ENCODE measurements at places on chromosomes 12 and 14.
A peak's percentile ranks its signal among the peaks of the same experiment; 100 is the strongest.

GRCh38 chr12:47832263-47832933 lies 12.7 kb upstream of the HDAC7 start:
- peak; percentile 43 for DNase-seq

DNA sequence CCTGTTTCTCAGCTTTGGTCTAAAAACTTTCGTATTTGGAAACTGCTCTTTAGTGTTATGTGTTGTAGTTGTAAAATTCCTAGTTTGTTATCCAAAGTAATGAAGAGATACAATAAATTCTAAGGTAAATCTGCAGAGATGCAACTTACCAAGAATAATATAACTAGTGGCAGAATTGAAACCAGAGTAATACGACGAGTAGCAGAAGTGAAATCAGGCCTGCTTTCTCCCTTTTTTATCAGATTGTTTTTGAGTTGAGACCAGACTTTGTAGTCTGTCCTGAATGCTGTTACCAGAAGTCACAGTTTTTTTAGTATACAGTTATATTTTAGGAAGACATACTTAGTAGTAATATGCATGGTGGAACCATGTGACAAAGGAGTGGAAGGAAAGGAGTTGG lies 12.5 kb downstream of the PAPOLA start:
- no peak for DNase-seq

DNA sequence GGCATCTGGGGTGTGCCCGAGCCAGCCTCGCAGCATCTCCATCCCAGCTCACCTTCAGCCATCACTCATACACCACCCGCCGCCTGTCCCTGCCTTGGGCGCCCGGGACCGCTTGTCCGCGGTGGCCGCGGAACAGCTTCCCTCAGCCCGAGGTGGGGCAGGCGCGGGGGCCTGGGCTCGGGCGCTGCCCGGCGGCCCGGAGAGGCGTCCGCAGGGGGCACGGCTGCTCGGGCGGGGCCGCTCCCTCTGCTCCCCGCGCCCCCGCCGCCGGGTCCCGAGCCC lies 430 bp downstream of the SLC41A2 start:
- DNase-seq: no peak

DNA sequence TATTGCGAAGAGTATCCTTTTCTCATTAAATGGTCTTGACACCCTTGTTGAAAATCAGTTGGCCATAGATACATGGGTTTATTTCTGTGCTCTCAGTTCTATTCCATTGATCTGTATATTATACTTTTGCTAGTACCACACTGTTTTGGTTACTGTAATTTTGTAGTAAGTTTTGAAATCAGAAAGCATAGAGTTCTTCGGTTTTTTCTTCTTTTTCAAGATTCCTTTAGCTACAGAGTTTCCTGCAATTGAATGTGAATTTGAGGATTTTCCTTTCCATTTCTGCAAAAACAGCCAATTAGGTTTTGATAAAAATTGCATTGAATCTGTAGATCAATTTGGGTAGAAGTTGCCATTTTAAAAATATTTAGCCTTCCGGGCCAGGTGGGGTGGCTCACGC lies 60.2 kb downstream of the ARHGAP5 start:
- DNase-seq: no peak

GRCh38 chr14:88348546-88348945 lies 25.5 kb upstream of the KCNK10 start:
- DNase-seq: no peak

- DNase-seq: no peak
These were observed 15.5 kb downstream of the B4GALNT3 start for GRCh38 chr12:475286-475685.

GRCh38 chr12:47202176-47202575 lies 122.4 kb upstream of the AMIGO2 start:
- no peak for DNase-seq

- no peak for DNase-seq
These were observed 6.4 kb downstream of the GOLGA5 start for GRCh38 chr14:92800525-92800924.

DNA sequence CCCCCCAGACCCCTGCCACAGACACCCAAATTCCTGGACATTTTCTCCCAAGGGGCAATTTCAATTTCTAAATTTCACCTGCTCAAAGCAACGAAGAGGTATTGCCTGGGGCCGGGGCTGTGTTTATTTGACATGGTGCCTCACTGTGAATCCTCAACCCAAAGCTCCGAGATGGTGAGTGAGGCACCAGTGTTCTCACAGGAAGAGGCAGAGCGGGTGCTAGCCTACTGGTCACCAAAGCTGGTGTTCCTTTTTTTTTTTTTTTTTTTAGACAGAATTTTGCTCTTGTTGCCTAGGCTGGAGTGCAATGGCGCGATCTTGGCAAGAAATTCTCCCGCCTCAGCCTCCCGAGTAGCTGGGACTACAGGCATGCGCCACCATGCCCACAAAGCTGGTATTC lies 14.8 kb upstream of the SH2B3 start:
- no peak for DNase-seq

- DNase-seq: no peak
These were observed 355.5 kb downstream of the BCL11B start for GRCh38 chr14:98916476-98916875.

DNA sequence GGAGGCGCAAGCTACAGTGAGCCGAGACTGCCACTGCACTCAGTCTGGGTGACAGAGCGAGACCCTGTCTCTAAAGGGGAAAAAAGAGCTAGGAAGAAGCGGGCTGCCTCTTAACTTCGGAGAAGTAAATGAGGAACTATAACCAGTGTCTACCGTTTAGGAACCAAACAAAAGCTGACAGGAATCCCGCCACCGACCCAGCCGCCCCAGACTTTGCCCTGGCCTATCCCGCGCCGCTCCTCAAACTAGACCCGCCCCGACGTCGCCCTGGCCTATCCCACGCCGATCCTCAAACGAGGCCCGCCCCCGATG lies 568 bp upstream of the SIVA1 start:
- DNase-seq: no peak

- no peak for DNase-seq
These were observed 113.8 kb upstream of the G2E3 start for GRCh38 chr14:30445011-30445793.

DNA sequence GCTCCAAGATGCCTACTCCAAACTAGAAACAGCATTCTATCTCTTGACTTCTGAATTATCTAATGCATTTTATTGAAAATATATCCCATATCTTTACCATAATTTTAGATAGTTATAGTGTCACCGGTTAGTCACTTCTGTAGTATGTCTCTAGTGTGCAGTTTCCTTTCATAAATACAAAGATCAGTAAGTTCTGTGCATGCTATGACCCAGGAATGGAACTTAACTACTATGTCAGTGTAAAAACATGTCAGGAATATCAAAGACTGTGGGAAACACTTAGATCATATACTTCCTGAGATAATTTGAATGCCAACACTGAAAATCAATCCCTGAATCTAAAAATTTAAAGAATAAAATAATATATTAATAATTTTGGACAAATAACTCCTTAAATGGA lies 237.6 kb downstream of the ATXN7L3B start:
- DNase-seq: no peak

- no peak for DNase-seq
These were observed 191.6 kb upstream of the SLC16A7 start for GRCh38 chr12:59404109-59404650.

DNA sequence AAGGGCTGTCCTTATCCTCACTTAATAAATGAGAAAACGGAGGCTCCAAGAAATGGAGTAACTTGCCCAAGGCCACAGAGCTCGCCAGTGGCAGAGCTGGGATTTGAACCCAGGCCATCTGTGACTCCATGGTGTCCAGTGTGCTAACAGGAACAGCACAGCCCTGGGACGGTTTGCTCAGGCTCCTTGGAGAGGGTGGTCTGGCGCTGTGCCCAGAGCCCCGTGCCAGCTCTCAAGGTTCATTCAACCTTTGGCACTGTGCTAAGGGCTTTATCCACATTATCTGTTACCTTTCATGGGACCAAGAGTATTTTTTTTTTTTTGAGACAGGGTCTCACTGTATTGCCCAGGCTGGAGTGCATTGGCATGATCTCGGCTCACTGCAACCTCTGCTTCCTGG lies 8.1 kb downstream of the DAO start:
- no peak for DNase-seq

- DNase-seq: no peak
These were observed 104.5 kb upstream of the EGLN3 start for GRCh38 chr14:34055157-34055950.

GRCh38 chr12:129903092-129903945 lies 506 bp downstream of the TMEM132D start:
- no peak for DNase-seq

- DNase-seq: no peak
These were observed 78.3 kb upstream of the SLC16A7 start for GRCh38 chr12:59517522-59517921.

GRCh38 chr14:101028971-101029667 lies 125.6 kb upstream of the RTL1 start:
- no peak for DNase-seq

- no peak for DNase-seq
These were observed 14.2 kb downstream of the HMGA2 start for GRCh38 chr12:65838330-65838976.

- DNase-seq: no peak
These were observed 20.4 kb upstream of the AMIGO2 start for GRCh38 chr12:47100160-47100559.

DNA sequence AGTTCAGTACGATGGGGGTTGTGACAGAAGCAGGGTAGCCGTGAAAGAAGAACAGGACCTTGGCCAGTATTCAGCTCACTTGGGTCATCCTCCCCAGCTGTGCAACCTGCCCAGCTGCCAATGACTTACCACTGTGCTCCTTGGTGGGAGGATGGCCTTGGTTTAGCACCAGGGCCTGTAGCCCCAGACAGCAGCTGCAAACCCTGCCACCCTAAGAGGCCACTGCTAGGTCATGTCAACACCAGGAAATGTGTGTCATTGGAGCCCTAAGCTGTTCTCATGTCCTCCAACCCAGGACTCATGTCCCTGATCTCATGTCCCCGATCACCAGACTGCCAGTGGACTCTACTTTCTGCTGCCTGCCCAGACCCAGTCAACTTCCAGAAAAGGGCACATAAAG lies 3.0 kb upstream of the CRACR2A start:
- no peak for DNase-seq

- DNase-seq: no peak
These were observed 51.1 kb downstream of the RAB35 start for GRCh38 chr12:120065472-120065871.

GRCh38 chr14:79742142-79742541 lies 469.2 kb downstream of the DIO2 start:
- DNase-seq: no peak

- DNase-seq: no peak
These were observed 56.3 kb downstream of the NUAK1 start for GRCh38 chr12:106082216-106083175.

DNA sequence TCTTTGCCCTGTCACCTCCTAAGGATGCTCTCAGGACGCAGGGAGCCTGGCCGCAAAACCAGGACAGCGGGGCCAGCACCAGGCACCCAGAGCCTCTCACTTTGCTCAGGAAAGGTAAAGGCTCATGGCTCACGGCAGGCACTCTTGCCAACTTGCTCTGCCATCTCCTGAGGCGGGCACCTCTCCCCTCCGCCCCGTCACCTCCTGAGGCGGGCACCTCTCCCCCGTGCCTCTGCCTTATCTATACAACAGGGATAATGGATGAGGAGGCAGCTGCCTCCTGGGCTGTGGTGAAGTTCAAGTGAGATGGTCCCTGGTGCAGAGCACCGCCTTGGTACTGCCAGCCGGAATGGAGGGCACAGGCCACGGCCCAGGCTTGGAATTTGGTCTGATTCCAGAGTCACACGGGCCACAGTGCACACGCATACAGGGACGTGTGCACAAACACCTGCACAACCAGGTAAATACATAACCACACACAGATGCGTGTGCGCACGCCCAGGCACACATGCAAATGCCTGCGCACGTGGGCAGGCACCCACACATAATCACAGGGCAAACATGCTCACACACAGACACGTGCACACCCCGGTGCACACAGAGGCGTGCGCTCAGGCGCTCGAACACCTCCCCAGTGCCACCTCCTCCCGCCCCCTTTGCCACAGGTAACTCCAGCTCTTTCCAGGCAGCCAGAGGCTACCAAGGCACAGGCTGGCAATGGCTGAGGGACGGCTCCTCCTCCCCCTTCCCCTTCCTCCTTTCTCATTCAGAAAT lies 11.6 kb downstream of the DEGS2 start:
- peak; percentile 43 for DNase-seq

DNA sequence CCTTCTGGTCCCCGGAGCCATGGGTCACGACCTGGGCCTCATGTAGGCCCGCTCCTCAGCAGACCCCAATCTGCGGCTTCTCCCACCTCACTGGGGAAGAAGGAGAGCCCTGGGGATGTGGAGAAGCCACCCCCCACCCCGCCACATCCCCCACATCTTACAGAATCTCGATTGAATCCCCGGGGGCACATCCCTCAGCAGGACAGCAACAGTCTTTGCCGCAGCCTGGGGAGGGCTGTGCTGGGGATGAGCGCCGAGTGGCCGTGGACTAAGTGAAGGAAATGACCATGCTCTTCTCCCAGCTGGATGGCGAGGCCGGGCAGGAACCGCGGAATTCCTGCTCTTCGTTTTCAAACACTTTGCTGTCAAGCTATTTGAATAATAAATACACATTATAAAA lies 169.0 kb upstream of the RTL1 start:
- DNase-seq: no peak

DNA sequence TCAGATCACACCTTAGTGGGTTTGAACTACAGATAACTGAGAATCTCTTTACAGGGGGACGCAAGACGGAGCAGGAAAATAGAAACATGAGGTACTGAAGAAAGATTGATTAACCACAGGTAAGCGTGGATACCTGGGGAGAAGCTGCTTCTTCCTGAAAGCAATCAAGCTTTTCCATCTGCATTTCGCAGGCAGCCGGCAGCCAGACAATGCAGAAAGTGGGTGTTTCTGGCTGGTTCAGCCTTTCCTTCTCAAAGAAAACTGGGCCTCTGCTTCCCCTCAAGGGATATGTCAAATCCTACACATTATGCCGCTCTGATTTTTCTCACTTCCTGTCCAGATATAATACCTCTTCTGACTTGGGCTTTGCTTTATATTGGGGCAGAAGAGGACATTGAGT lies 39.1 kb upstream of the PPFIA2 start:
- DNase-seq: no peak

- no peak for DNase-seq
These were observed 362 bp upstream of the ACYP1 start for GRCh38 chr14:75064205-75064567.

DNA sequence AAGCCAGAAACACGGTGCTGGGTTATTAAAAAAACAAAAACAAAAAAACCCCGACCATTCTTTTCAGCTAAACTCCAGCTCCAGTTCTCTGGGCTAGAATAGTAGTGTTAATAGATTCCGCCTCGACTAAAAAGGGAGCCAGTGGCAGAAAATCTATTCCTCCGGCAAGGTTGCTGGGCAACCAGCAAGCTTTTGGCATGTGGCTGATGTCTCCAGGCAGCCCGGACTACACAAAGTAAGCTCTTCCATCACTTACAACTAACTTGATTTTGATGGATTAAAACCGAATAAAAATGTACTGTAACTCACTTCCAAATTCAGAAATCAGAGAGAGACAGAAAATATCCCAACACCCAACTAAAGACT lies 126.4 kb upstream of the FOXN3 start:
- peak; percentile 59 for DNase-seq
